Liver (tissue), 10 donors: ENCODE measurements at places on chromosomes 6 and 20.

DNA sequence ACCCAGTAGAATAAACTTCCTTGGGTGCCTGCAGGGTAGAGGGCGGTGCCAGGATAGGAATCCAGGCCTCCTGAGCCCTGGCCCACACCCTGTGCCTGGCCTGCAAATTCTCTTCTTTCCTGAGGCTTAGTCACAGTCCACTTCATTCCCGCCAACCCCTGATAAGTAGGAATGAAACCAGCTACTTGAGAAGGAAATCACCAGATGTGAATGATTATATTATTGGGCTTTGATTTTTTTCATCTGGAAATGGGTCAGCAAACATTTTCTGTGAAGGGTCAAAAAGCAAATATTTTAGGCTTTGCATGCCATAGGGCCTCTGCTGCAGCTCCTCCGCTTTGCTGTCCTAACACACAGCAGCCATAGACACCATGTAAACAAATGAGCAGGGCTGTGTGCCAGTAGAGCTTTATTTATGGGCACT is 50.2 kb downstream of the STK35 start:
- no peak for DNase-seq

DNA sequence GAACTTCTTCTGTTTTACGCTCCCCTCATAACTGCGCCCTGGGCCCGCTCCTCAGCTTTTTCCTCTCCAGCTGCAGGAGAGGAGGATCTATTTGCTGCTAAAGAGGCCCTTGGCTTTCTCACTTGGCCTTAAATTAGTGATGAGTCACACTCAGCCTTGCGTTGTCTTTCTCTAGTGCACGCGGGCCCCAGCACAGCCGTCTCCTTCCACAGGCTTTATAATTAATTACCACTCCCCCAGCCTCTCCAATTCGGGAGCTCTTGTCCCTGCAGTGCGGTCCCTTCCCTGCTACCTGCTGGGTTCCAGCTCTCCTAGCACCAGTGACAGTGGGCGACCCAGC is 25.2 kb downstream of the PACSIN1 start:
- DNase-seq: no peak

DNA sequence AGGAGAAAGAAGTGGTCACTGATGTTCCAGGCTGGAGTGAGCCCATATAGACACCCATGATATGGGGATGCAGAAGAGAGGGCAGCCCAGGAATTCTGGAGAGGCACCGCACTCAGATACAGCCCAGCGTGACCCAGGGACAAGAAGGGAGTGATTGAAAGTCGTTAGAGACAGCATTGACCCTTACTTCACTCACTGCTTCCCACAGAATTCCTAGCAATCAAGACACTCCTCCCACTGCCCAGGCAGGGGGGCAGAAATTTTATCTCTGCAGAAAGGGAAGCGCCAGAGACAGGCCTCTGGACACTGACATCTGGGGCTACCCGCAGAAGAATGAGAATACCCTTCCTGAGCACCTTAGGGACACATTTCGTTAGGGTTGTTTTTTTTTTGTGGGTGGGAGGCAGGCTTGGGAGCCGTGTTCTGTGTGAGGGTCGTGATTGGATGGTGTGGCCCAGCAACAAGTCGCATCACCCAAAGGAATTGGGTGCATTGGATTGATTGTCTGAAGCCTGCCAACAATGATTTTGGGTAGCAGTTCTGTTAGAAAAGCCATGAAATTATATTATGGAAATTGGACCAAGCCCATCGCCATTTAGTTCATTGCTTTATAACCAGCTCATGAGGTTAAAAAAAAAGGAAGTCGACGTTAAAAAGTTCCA is 45.9 kb upstream of the MAP3K4 start:
- no peak for DNase-seq

GRCh38 chr6:125477156-125477555 is 175.4 kb upstream of the HDDC2 start:
- no peak for DNase-seq

DNA sequence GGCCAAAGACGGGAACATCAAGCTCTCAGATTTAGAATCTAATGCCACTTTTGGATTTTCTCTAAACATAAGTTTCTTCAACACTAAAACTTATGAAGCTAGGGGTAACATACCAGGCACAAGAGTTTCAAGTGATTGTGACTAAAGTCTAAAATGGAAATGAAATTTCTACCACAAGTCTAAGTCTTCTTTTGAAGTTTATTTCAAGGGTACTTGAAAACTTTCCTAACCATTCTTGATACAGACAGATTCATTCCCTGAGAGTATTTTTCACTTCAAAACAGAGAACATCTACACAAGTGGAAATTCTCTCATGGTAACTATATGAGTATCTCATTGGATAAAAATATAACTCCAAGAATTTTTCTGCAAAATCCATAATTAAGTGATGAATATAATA is 56.2 kb downstream of the BTBD9 start:
- DNase-seq: no peak

DNA sequence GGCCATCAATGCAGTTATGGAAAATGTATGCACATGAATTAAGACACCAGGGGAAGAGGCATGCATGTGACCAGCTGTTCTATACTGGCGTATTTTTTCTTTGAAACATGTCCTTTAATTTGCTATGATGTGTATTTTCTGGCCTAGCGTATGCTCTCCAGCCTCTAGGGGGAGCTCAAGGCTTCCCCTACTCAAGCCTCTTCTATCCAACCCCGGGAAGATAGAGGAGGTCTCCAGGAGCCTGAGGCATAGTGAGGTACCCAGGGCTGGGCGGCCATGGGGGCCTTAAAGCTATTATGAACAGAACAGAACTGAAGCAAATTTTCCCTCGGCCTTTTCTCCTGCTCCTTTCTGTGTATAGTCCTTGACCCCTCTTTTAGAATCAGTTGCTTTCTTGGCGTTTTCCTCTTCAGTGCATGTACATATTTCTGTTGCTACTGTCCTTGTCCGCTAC is 528.9 kb downstream of the MAFB start:
- peak; percentile 36 for DNase-seq

DNA sequence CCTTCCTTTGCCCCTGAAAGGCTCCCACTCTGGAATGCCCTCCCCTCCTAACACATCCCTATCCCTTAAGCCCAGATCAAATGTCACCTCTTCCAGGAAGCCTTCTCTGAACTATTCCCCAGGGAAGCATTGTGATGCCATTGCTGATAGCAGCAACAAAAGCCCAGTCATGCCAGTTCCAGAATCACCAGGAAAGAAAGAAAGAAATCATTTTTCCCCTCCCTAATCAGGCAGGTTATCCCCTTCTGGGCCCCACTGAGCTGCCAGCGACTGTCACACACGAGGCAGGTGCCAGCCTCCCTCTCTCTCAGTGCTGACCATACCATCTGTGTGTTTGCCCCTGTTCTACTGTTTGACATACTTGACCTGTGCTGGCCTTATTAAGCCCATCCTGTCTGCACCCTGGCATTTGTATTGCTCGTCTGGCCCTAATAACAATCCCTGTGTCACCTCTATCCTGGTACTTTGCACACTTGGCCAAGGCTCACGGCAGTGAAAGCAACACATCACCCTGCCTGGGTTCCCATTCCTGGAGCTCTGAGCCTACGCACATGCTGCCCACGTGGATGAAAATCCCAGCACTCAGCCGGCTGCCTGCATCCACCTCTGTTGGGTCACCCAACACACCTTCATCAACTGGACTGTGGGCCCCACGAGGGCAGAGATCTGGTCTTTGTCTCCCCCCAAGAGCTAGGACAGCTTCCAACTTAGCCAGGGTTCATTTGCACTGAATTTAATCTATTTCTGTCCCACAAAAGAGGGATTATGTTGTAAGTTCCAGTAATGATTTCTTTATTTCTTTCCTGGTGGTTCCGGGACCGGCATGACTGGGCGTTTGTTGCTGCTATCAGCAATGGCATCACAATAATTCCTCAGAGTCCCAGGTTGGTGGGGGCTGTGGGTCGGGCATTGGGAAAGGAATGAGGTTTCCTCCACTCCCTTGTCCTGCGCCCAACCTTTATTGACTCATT is 5.3 kb upstream of the BPIFB1 start:
- no peak for DNase-seq

DNA sequence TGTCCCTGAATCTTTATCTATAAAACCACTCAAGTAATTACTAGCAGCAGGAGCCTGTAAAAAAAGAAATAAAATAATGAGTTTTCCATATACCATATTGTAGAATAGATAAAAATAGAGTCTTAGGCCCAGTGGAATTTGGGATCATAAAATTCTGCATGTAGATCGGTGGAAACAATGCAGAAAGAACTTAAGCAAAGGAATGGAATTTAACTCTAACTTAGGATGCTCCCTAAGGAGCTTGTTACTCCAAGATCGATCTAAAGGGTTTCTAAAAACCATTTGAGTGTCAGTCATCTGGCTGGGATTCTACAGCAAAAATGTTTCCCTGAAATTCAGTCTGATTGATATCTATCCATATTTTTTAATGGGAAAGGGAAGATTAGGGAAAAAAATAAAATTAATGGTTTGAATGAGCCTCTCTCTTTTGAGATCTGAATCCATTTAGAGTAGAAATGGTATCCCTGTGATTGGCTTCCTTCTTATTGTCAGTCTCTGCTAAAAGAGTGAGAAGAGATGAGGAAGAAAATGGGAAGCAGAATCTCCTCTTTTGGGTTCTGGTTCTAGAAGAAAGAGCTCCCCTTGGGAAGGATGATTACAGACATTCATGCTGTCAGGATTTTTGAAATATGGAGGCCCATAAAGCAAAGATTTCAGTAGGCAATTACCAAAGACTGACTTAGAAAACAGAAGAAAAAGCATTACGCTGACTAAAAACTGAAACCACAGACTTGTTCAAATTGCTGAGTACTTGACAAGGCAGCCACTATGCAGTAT is 564.3 kb upstream of the MARCKS start:
- DNase-seq: no peak

DNA sequence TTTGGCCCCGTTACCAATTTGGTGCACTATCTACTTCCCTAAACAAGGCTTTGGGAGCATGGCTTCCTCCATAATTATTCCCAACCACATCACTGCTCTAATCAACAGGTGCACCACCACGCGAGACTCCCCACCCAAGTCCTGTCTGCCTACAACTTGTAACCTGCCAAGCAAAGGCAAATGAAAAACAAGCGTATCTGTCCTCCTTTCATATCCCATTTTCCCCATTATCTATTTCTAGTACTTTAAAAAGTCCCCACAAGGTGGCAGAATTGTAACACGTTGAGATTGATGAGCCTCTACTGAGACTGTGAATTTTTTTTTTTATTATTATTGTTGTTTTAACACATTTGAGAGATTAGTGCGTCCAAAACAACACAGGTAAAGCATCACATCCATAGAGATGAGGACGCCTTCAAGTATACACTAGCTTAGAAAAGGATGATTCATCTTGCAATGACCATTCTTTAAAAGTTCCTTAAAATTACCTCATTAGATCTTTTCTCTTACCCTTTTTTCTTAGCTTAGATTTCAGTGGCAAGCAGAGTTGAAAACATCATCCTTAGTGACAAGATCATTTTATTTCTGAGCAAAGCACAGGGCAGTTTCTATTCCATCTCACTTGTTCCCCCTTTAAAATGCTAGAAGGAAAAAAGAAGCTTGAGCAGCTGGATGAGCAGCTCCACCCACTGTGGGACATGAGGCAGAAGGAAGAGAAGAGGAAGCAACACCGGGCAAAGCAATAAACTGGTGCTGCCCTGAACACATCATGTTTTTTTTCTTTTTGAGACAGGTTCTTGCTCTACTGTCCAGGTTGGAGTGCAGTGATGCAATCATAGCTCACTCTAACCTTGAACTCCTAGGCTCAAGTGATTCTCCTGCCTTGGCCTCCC is 210.8 kb downstream of the ARHGAP18 start:
- DNase-seq: no peak

GRCh38 chr6:20213271-20213798 is 1.1 kb upstream of the MBOAT1 start:
- DNase-seq: no peak

GRCh38 chr6:55782275-55782674 is 93.1 kb downstream of the BMP5 start:
- DNase-seq: no peak

DNA sequence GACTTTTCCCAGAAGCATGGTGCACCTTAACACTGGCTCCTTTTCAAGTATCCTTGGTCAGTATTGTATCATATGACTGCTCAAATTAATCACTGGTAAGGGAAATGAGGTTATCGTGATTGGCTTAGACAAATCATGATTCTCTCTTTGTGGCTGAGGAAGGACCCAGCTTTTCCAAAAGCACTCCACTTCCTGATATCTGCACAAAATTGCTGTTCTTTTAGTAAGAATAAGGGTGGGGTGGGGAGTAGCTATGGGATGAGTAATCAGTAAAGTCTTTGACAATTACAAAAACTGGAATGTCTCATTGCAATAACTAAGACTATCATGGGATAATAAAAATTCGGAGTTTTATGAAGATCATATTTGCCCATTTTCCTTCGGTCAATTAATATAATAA is 9.0 kb upstream of the RIPPLY2 start:
- no peak for DNase-seq

DNA sequence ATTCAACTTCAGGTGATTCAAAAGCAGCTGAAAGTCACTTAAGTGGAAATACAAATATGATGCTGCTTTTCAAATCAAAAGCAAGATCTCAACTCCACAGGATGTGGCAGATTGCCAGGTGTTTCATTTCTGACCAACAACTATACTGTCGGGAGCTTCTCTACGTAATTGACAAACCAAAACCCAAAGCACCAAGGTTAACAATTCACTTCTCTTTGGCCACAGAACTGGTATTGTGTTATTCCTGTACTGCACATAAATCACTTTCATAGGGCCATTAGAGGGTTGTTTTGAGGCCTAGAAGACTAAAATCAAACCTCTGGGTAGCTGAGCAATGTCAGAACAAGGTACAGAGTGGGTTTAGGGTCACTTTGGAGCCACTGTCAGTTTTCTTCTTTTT is 169.7 kb downstream of the HAO1 start:
- DNase-seq: no peak

DNA sequence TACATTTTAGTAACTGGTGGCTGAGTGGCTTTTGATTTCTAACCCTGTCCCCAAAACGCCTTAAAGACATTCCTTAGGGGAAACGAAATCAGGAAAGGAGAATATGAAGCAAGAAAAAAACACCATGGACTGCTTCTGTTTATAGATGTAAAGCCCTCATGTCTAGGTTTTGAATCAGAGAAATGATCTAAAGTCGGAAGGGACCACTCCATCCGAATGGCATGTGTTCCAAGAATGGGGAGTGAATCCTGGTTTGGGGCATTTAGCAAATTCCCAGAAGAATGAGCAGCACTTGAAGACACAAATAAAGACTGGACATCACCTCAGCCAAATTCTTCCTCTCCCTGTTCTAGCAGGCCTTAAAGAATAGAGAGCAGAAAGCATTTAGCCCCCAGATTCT is 65.6 kb downstream of the CAP2 start:
- DNase-seq: no peak

- no peak for DNase-seq
Measured at GRCh38 chr20:34581341-34582184, 23.0 kb downstream of the MAP1LC3A start.

DNA sequence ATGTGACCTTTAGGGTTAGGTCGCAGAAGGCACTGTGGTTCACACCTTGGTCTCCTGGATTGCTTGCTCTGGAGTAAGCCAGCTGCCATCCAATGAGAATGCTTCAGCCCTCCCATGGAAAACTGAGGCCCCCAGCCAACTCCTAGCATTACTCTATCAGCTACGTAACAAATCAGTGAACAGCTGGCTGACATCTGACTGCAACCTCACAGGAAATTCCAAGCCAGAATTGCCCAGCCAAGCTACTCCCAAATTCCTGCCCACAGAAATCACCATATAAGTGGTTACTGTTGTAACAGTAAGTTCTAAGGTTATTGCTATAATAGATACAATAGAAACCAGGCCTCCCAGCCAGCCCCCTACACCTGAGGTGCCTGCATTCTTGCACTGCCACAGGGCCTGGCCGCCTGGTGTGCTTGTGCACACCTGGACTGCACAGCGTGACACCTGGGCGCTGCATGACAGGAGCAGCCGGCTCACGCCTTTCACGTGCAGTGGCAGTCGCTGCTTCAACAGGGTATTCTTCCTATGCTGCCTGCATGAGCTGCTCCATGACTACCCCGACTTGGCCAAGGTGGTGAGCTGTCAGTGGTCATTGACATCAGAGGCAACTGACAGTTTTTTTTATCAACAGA is 429.7 kb upstream of the RUNX2 start:
- no peak for DNase-seq
